ENCODE measurements at places on chromosomes 16 and 17. TPM values are rescaled to one million over a fixed set of nuclear protein-coding genes. Genes with fewer than 3 reads are reported as not detected.

DNA sequence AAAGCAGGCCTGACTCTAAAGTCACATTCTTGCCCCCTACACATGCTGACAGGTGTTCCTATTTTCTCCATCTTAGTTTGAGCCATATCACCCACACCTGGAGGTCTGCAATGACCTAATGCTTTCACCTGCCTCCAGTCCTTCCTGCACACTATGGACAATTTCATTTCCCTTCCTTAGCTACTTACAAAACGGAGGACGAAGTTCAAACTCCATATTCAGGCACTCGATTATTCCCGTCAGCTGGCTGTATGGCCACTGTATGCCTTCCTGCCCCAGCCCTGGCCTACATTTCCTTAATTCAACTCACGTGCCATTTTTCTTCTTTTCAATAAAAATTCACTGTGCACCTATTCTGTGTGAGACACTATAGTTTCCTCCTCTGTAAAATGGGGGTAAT is 44.9 kb downstream of the GRIN2A start:
- H3K4me3 ChIP-seq: no peak overlapping the region
- no peak for DNase-seq

The ATP2A3 gene
- polyA plus RNA-seq: 3.7 TPM

GRCh38 chr17:2580661-2581060 is 12.8 kb upstream of the PAFAH1B1 start:
- H3K36me3 ChIP-seq: no peaks in the 10 kb centered on the region
- no peak for DNase-seq
- H3K4me1 ChIP-seq: no peaks in the 10 kb centered on the region
- no peak overlapping the region for H3K4me3 ChIP-seq

DNA sequence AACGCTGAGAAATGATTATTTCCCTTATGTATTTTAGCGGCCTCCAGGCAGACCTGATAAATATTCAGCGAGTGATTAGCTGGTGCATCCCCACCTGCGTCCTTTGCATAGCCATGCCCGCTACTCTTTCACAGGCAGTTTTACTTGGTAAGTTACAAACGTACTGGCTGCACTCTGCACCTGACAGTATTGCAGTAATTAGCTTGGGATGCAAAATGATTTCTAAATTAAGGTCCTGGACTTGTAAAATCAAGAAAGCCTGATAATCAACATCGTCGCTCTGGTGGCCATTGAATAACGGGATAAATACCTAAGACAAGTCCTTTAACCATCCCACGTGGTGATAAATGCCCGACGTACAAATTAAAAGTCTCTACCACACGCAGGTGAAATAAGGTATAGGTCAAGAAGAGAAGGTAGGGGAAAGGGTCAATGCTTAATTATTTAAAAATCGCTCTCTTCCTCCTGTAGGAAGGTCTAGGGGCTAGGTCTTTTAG is 998 bp upstream of the PRKCA start:
- no peaks in the 10 kb centered on the region for H3K27me3 ChIP-seq
- peak overlapping the region; percentile 94 for H3K4me3 ChIP-seq
- peaks cover 27% of the 10 kb centered on the region for H3K4me1 ChIP-seq
- H3K27ac ChIP-seq: no peak overlapping the region
- H3K36me3 ChIP-seq: no peaks in the 10 kb centered on the region

DNA sequence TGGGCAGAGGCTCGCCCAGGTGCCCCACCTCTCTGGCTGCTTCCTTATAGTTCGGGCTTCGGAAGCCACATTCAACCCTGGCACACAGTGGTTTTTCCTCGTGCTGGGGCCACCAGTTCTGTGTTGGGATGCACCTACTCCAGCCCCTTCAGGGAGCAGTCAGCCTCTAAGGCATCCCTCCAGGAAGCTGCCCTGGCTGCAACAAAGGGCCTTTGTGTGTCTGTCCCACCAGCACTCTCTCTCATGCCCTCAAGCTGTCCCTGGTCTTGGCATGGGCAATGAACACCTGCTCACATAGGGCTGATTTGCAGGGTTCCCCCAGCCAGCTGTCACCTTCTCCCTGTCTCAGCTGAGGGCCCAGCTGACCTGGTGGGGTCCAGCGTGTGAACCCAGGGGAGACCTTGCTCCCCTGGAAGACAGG is 754 bp upstream of the NOXO1 start:
- H3K27ac ChIP-seq: no peak overlapping the region
- peaks cover 26% of the 10 kb centered on the region for H3K27me3 ChIP-seq
- DNase-seq: no peak
- no peaks in the 10 kb centered on the region for H3K36me3 ChIP-seq
- no peaks in the 10 kb centered on the region for H3K4me1 ChIP-seq

The UTS2R gene
- polyA plus RNA-seq: not detected

GRCh38 chr16:86718118-86718517 is 139.8 kb downstream of the FOXL1 start:
- H3K4me1 ChIP-seq: no peaks in the 10 kb centered on the region
- no peak overlapping the region for H3K4me3 ChIP-seq
- H3K27ac ChIP-seq: no peak overlapping the region
- no peaks in the 10 kb centered on the region for H3K36me3 ChIP-seq

- peak overlapping the region; percentile 79 for H3K4me3 ChIP-seq
- no peaks in the 10 kb centered on the region for H3K27me3 ChIP-seq
- H3K27ac ChIP-seq: peak overlapping the region; percentile 91
- peaks cover 40% of the 10 kb centered on the region for H3K4me1 ChIP-seq
- no peak for DNase-seq
These were observed 932 bp downstream of the ZNF267 start for GRCh38 chr16:31874366-31875111.

The RAC3 gene
- 9.0 TPM for polyA plus RNA-seq

The ST6GALNAC2 gene
- 3.8 TPM for polyA plus RNA-seq

The HSD3B7 gene
- 46.3 TPM for polyA plus RNA-seq

The KRTAP16-1 gene
- polyA plus RNA-seq: not detected

GRCh38 chr17:75459590-75460267 is 3.3 kb downstream of the TMEM94 start:
- peak overlapping the region; percentile 79 for H3K27ac ChIP-seq
- H3K4me3 ChIP-seq: no peak overlapping the region
- peaks cover 39% of the 10 kb centered on the region for H3K4me1 ChIP-seq

DNA sequence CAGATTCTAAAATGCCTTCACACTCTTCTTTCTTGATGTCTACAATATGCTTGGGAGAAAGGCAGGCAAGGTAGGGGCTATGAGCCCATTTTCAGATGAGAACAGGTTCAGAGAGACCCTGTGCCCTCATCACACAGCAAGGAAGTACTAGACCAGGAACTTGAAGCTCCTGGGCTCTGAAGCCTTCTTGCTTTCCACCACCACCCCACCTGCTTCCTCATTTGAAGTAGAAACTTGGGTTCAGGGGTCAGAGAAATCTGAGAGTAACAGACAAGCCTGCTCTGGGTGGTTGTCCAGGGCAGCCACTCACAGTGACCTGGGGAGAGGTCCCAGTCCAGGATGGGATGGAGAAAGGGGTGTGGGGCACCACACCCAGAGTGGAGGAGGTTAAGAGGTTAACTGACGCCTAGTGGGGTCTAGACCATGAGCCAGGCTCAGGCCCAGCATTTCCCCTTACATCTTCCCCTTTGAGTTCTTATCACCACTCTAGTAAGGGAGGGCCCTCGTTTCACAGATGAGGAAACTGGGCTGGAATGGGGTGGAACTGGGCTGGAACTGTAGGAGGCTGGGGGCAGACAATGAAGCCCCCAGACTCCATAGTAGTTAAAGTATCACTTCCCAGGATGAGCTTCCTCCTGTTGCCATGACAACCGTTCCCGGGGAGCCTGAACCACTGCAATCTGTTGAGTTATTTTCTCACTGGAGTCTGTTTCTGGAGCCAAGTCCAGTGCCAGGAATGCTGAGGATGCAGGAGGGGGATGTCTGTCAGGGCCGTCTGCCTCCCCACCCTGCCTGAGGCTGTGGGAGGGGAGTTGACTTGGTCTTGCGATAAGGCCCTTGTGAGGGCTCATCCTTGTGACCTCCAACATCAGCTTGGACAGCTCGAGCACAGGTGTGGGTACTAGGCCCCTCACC is 16.2 kb upstream of the PHF12 start:
- H3K4me1 ChIP-seq: no peaks in the 10 kb centered on the region
- no peak overlapping the region for H3K27ac ChIP-seq
- no peak overlapping the region for H3K4me3 ChIP-seq
- no peak for DNase-seq
- no peaks in the 10 kb centered on the region for H3K36me3 ChIP-seq

Data from adrenal gland (tissue), 19 donors.